Nucleus accumbens (tissue), 56 donors: ENCODE measurements at places on chromosomes 1 and 21.

- DNase-seq: no peak
Observed at GRCh38 chr1:231774719-231775335, 148.2 kb downstream of the DISC1 start.

- no peak for DNase-seq
Observed at GRCh38 chr1:68969441-68969840, 472.6 kb upstream of the DEPDC1 start.

DNA sequence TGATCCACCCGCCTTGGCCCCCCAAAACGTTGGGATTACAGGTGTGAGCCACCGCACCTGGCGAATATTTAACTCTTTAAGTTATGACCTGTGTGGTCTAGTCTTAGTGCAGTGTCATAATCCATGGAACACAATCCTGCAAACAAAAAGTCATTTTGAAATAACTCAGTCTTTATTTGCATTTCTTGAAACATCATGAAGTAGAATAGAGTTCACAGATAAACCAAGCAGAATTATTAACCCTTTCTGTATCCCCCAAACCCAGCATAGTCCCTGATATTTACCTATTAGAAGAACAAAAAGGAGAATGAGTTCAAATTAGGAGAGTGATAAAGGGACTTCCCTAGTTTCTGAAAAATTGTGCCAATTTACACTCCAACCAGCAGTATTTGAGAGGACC lies 19.9 kb downstream of the ZYG11B start:
- no peak for DNase-seq

- DNase-seq: no peak
Observed at GRCh38 chr1:7019510-7019909, 234.3 kb downstream of the CAMTA1 start.

DNA sequence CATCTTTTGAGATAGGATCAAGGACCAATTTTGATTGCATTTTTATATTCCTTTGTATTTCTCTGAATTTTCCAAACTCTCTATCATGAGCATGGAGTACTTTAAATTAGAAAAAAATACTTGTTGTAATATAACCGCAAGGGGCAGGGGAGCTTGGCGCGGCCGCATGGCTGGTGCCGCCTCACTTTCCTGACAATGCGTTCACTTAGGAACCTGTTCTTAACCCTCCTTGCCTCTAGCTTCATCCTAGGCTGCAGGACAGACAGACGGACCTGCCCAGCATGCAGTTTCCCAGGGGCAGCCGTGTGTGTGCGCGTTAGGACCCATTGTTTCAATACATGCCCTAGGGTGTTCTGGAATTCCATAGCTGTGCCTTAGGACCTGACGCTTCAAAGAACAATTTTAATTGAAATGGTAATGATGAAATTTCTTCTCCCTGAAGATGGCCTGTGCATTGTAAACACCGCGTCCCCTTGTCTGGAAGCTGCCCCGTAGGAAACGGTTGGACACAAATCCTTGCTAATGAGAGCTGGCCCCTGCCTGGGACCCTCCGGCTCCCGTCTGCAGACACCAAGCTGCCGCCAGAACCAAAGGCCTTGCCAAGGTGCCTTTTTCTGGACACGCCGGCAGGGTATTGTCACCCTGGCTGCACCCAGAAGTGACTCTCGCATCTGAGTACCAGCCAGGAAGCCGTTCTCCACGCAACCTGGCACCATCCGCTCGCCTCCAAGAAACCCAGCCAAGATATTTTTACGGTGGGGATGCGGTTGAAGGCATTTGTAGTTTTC lies 466.4 kb downstream of the NPHP4 start:
- DNase-seq: no peak

GRCh38 chr1:37032660-37033354 lies 1.5 kb downstream of the GRIK3 start:
- DNase-seq: no peak

DNA sequence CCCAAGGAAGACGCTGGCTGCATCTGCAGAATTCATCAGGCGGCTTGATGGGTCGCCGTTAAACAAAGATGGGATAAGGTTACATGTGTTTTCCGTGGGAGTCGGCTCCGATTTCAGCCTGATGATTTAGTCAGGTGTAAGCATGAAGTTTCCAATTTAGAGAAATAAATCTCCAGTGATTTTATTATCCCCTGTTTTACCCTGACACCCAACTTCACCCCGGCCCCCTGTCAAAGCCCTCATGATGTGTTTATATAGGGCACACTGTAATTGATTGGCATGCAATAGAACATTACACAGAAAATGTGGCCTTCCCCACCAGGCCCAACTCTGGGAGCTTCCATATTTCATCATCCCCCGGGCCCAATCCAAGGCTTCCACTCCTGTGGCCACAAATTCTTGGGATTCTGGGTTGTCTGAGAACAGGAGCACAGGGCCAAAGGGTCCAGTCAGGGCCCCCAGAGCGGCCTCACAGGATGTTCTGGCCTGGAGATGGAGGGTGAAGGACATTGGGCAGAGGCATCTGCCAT lies 72.5 kb downstream of the FOXD2 start:
- no peak for DNase-seq

DNA sequence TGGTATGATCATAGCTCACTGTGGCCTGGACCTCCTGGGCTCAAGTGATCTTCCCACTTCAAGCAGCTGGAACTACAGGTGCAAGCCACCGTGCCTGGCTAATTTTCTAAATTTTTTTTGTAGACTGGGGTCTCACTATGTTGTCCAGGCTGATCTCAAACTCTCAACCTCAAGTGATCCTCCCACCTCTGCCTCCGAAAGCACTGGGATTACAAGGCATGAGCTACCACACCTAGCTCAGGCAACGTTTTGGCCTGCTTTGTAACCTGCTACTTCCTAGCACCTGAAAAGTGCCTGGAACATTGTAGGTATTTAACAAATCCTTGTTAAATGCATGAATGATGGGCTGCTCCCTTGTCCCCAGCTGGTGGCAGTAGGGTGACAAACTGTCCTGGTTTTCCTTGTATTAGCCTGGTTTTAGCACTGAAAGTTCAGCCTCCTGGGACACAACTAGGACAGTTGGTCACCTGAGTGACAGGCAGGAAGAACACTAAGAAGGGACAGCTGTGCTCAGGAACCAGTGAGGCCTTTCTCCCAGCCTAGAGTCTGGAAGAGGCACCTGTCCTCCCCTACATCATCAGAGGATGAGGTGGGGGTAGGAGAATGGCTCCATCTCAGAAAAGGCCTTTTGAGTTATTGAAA lies 88.5 kb upstream of the CD34 start:
- no peak for DNase-seq

GRCh38 chr1:75559800-75560199 lies 51.1 kb downstream of the SLC44A5 start:
- DNase-seq: no peak

- no peak for DNase-seq
Observed at GRCh38 chr1:94953107-94953506, 26.2 kb upstream of the CNN3 start.

DNA sequence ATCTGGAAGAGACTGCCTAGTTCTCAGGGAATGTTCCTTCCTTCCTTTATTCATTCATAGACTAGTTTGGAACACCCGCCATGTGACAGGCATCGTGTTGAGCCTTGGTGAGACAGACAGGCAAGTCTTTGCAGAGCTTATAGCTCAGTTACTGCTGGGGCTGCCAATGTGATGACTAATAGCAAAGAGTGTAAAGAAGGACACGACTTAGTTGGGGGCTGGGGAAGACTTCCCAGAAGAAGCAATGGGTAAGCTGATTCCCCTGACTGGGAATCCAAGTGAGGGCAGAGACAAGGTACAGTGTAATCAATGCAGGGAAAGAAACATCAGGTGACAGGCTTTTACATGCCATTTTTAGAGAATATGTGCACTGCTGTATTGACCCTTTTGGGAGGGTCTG lies 51.2 kb downstream of the TENT5C start:
- DNase-seq: no peak

GRCh38 chr21:44709426-44710293 lies 1.7 kb downstream of the TSPEAR start:
- peak; percentile 26 for DNase-seq

- DNase-seq: no peak
Observed at GRCh38 chr21:39061766-39062165, 121.5 kb downstream of the PSMG1 start.

- DNase-seq: no peak
Observed at GRCh38 chr1:154682254-154682653, 74.3 kb upstream of the ADAR start.

DNA sequence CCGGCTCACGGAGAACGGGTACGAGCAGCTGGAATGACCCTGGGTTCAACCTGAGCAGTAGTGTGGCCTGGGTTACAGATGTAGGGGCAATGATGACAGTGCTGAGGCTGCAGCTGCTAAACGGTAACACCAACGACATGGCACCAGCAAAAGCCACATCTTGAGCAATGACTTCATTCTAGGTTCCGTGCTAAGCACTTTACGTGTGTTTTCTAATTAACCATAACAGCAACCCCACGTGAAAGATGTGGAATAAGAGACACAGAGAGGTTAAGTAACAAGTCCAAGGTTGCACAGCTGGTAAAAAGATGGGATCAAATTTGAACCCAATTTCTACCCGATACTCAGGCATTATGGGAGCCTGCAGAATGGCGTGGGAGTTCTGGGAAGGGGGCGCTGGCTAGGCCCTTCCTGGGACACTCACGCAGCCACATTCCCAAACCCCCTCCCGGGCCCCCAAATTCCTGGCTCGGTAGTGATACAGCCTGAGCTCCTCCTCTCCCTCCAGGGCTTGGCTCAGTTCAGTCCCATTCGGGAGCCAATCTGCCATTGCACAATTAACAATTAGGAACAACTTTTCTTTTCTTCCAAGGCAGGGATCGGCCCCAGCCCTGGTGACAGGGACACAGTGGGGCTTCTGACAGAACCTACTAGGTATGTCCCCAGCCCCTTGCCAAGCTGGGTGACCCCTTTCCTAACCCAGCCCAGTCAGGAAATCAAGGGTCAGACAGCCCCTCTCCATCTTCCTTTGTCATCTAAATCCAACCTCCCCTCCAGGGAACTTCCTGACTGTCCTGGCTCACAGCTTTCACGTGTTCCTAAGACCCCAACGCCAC lies 23.8 kb upstream of the ECE1 start:
- no peak for DNase-seq

DNA sequence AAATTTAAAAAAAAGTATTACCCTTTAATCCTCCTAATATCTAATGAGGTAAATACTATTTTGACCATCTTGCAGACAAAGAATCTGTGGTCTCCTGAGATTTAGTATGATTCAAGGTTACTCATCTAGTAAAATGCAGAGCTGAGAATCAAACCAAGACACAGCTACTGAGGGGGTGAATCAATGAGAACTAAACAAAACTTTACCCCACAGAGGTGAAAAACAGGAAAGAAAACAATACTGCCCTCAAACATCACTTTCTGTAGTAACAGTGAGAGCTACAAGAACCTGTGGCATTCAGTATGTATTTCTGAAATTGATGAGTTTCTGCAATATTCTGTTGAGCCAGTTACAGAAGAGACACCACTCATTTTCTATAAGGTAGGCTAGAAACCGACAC lies 85.1 kb downstream of the JAK1 start:
- DNase-seq: no peak

GRCh38 chr21:24367936-24368335 lies 1239.3 kb downstream of the MRPL39 start:
- DNase-seq: no peak

DNA sequence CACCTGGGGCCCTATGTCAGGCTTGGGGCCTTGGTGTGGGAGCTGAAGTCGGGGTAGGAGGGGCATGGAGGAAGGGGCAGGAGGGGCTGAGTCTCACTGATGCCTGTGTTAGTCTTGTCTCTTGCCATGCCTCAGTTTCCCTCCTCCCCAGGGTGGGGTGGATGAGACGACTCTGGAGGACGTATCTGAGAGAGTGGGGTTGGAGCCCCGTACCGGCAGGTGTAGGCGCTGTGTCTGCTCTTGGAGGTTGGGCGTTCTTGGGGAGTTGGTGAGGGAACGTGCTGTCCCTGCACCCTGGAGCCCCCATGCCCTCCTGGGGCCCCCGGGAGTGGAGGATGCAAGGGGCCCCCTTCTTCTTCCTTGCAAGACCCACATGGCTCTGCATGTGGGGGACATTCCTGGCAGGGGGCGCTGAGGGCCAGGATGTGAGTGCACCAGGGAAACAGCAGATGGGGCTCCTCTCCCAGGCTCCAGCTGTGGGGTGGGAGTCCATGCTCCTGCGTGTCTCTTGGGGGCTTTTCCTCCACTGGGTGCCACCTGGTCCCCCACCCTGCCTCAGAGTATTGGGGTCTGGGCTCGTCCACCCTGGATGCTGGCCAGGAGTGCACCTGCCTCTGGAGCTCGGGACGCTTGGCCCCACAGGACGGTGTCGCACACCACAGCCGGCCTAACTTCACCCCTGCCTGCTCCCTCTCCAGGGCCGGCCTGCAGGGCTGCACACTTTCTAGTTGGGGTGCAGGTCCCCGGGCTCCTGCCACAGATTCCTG lies 1.4 kb upstream of the TNFRSF14 start:
- no peak for DNase-seq

DNA sequence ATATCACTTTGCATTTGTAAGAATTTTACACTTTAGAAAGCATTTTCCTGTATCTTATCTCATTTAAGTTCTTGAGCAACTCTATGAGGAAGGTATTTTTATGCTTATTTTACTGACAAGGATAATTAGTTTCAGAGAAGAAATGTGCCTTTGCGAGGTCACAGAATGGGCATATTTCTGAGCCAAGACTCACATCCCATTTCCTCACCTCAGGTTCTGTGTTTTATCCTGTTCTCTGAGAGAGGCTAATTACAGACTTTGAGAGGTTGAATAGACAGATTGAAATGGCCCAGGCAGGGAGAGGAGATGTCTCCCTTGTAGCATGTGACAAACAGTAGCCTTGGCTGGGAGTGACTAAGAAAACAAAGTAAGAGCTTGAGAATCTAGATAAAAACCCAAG lies 39.1 kb upstream of the ZC3H11B start:
- no peak for DNase-seq

- DNase-seq: no peak
Observed at GRCh38 chr1:234881893-234882771, 246.5 kb downstream of the TOMM20 start.

DNA sequence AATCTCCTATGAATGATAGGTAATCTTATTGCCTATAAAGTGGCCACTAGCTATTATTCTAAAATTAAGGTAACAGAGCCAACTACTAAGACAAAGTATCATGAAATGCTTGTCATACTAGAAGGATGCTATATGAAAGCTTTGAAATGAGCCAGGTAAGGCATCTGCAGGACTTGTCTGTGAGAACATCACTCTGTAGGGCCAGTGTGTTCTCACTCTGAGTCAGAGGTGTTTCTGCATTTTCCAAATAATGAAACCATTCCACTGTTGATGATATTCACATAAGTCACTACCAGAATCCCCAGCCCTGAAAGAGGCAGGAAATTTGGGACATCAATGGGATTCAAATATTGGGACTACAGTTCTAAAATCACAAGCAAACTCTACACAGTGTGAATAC lies 25.8 kb upstream of the GBP5 start:
- DNase-seq: no peak

GRCh38 chr21:45177039-45177438 lies 102.7 kb downstream of the ADARB1 start:
- no peak for DNase-seq

- no peak for DNase-seq
Observed at GRCh38 chr21:38985568-38986378, 180.0 kb downstream of the ETS2 start.

GRCh38 chr21:35354078-35354477 lies 305.0 kb upstream of the RUNX1 start:
- DNase-seq: no peak
